Spinal cord (tissue), 10 donors: ENCODE measurements at places on chromosomes 12 and 14. TPM values are rescaled to one million over a fixed set of nuclear protein-coding genes. Genes with fewer than 3 reads are reported as not detected.

Gene IQSEC3
- 13.6 TPM for total RNA-seq

Gene AICDA
- 0.11 TPM for total RNA-seq

Gene KRT83
- total RNA-seq, result not detected

Gene CLEC4E
- 1.6 TPM for total RNA-seq

Gene FLRT2
- total RNA-seq, result 215 TPM

Gene LRRC10
- not detected for total RNA-seq

Gene GMFB
- 72.8 TPM for total RNA-seq

Gene CNOT2
- total RNA-seq, result 155 TPM

Gene TAOK3
- total RNA-seq, result 46.9 TPM

Gene SLC25A21
- total RNA-seq, result 0.99 TPM

Gene GPRC5A
- 4.1 TPM for total RNA-seq

Gene UTP20
- 16.1 TPM for total RNA-seq

Gene PTPN21
- total RNA-seq, result 20.6 TPM

Gene GARIN6
- total RNA-seq, result not detected

Gene SERPINA3
- total RNA-seq, result 3.0 TPM

Gene ACAD10
- total RNA-seq, result 22.4 TPM

Gene GLIPR1L1
- total RNA-seq, result not detected

Gene USP5
- total RNA-seq, result 78.6 TPM

Gene TOMM20L
- not detected for total RNA-seq

Gene NANOG
- 0.17 TPM for total RNA-seq

Gene PRKAG1
- total RNA-seq, result 74.7 TPM
